ENCODE measurements at places on chromosomes 4 and X. TPM values are rescaled to one million over a fixed set of nuclear protein-coding genes. Genes with fewer than 3 reads are reported as not detected.

ETDB gene
- not detected for total RNA-seq

FAM200B gene
- total RNA-seq = 38.1 TPM

CRLF2 gene
- 0.35 TPM for total RNA-seq

CLDN34 gene
- 0.23 TPM for total RNA-seq

PLS3 gene
- 146 TPM for total RNA-seq

BRS3 gene
- total RNA-seq = not detected
